Vagina (tissue), 2 donors: ENCODE measurements at places on chromosomes 16 and 17.

DNA sequence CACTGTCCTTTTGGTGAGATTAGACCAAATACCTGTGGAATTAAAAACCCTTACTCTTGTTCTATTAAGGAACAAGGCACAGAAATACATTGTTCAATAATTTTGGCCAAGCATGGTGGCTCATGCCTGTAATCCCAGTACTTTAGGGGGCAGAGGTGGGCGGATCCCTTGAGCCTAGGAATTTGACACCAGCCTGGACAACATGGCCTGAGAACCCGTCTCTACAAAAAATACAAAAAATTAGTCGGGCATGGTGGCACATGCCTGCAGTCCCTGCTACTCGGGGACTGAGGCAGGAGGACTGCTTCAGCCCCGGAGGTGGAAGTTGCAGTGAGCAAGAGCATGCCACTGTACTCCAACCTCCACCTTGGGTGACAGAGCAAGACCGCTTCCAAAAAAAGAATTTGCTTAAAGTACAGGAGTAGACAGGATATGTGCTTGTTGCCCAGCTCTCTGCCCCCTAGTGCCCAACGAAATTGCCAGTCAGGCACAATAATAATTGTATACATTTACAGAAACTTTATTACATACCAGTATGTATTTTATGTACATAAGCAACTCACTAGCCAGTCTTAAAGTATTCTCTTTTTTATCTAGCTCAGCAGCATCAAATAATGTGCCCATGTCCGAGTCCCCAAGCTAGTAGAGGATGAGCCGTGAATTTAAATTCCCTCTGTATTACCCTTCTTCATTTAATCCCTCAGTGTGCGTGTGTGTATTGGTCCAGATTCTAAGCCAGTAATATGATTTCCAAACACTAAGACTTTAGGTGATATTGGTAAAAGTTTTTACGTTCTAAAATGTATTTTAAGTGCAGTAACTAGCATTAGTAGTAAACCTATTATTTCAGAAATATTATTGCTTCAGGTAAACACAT lies 1.4 kb downstream of the THUMPD1 start:
- no peaks in the 10 kb centered on the region for H3K27me3 ChIP-seq
- H3K4me1 ChIP-seq = peaks cover 30% of the 10 kb centered on the region
- peak overlapping the region; percentile 99 for H3K27ac ChIP-seq
- peak overlapping the region; percentile 99 for H3K4me3 ChIP-seq
- H3K36me3 ChIP-seq = no peaks in the 10 kb centered on the region
- no peak for DNase-seq

DNA sequence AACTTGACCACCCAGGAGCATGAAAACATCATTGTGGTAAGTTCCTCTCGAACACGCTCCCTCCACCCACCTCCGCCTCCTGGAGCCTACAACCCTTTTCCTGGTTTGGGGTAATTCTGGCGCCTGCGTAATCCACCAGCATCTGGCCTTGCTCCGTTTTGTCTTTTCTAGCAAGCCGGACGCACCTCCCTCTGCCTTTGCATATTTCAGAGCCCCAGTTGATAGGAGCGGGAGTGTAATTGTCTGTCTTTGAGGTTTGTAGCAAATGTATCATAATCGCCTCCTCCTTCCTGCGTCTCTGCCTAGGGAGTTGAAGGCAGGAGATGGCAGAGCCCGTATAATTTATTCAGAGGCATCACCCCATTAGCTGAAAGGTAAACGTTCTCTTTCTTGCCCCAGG lies 121.3 kb upstream of the PLCG2 start:
- H3K36me3 ChIP-seq = no peaks in the 10 kb centered on the region
- H3K27me3 ChIP-seq = no peaks in the 10 kb centered on the region
- no peak overlapping the region for H3K27ac ChIP-seq
- no peak overlapping the region for H3K4me3 ChIP-seq

GRCh38 chr17:75001915-75002843 lies 10.3 kb upstream of the MRPL58 start:
- no peak overlapping the region for H3K4me3 ChIP-seq
- H3K27ac ChIP-seq = no peak overlapping the region
- no peaks in the 10 kb centered on the region for H3K36me3 ChIP-seq
- H3K27me3 ChIP-seq = no peaks in the 10 kb centered on the region

GRCh38 chr16:65114527-65114926 lies 7.3 kb downstream of the CDH11 start:
- no peak for DNase-seq
- H3K27ac ChIP-seq = no peak overlapping the region
- H3K27me3 ChIP-seq = no peaks in the 10 kb centered on the region
- no peak overlapping the region for H3K4me3 ChIP-seq

- no peak overlapping the region for H3K4me3 ChIP-seq
- H3K27me3 ChIP-seq = no peaks in the 10 kb centered on the region
- no peak for DNase-seq
- peaks cover 8% of the 10 kb centered on the region for H3K4me1 ChIP-seq
- no peaks in the 10 kb centered on the region for H3K36me3 ChIP-seq
Measured at GRCh38 chr16:68889508-68890150, 46.3 kb downstream of the TANGO6 start.

DNA sequence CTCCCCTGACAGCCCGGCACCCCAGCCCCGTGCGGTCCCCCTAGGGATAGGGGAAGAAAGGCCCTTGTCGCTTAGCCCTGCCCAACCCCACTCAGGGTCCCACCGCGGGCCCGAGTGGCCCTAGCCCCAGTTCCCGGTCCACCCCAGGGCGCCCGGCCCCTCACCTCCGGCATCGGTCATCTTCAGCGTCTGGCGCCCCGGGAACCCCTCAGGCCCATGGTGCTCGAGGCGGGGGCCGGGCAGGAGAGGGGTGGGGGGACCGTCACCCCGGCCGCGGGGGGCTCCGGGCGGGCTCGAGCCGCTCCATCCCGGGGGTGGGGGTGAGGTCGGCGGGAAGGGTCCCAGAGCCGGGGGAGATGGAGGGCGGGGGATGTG lies 620 bp downstream of the SAMD14 start:
- H3K4me1 ChIP-seq = peaks cover 44% of the 10 kb centered on the region
- no peak for DNase-seq

GRCh38 chr16:65037556-65037955 lies 84.3 kb downstream of the CDH11 start:
- H3K4me1 ChIP-seq = peaks cover 9% of the 10 kb centered on the region
- no peaks in the 10 kb centered on the region for H3K36me3 ChIP-seq
- H3K27ac ChIP-seq = no peak overlapping the region

DNA sequence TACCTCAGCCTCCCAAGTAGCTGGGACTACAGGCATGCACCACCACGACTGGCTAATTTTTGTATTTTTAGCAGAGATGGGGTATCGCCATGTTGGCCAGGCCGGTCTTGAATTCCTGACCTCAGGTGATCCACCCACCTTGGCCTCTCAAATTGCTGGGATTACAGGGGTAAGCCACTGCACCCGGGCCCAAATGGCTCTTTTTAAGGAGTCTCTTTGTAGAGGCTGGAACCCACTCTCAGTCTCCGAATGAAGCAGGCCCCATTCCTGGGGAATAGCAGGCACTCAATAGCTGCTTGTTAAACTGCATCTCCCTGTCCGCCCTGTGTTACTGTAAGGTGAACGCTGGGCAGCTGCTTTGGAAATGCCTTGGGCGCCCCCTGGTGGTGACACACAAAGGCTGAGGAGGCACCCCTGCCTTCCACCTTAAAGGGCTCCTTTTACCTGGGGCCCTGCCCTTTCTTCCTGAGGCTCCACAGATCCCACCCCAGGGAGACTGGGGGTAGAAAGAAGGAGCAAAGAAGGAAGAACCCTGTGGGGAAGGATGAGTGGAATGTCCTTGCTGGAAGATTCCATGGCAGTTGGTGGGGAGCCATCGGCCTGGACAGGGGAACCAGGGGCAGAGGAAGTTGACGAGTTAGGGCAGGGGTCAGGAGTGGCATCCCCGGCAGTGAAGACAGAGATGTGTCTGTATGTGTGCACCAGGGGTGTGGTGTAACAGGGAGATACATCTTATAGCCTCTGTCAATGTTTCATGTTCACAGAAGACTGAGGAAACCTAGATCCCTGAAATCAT lies 6.1 kb upstream of the SP2 start:
- no peak overlapping the region for H3K27ac ChIP-seq
- no peak overlapping the region for H3K4me3 ChIP-seq
- peaks cover 21% of the 10 kb centered on the region for H3K4me1 ChIP-seq

GRCh38 chr17:16589097-16589969 lies 20.3 kb upstream of the ZNF287 start:
- no peak for DNase-seq
- peak overlapping the region; percentile 70 for H3K4me3 ChIP-seq
- no peaks in the 10 kb centered on the region for H3K27me3 ChIP-seq
- H3K36me3 ChIP-seq = no peaks in the 10 kb centered on the region
- peak overlapping the region; percentile 76 for H3K27ac ChIP-seq

DNA sequence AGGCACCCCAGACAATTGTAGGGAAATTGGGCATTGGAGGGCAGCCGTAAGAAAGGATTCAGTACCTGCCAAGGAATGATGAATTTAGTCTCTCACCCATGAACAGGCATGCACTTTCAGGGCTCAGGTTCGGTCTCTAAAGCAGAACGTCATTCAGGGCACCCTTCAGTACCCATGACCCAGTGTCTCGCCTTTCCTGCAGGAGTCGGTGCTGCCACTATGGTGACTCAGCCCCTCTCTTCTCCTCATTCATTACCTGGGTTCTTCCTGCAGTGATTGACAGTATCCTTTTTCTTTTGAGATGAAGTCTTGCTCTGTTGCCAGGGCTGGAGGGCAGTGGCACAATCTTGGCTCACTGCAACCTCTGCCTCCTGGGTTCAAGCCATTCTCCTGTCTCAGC lies 8.4 kb downstream of the SOST start:
- H3K27me3 ChIP-seq = no peaks in the 10 kb centered on the region
- H3K4me3 ChIP-seq = no peak overlapping the region
- H3K36me3 ChIP-seq = no peaks in the 10 kb centered on the region
- DNase-seq = no peak
- peaks cover 7% of the 10 kb centered on the region for H3K4me1 ChIP-seq
- no peak overlapping the region for H3K27ac ChIP-seq

DNA sequence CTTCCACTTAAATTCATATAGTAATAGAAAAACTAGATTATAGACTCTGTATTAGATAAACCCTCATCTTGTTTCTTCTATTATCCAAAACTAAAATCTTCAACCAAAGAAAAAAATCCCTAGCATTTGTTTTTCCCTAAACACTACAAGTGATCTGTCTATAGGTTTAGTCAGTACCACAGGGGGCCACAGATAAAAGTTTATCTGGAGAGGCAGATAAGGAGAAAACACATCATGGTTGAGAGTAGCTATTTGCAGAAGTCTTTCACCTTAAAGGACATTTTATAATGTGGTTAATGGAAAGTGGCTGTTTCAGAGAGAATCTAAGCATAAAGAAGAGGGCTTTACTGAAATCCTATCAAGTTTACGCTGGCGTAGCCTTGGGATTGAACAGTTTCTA lies 160.1 kb downstream of the CDK5R1 start:
- DNase-seq = no peak
- H3K36me3 ChIP-seq = peaks cover 22% of the 10 kb centered on the region
- H3K4me3 ChIP-seq = no peak overlapping the region
- H3K27ac ChIP-seq = no peak overlapping the region
- no peaks in the 10 kb centered on the region for H3K4me1 ChIP-seq
